ENCODE measurements at places on chromosomes 6 and 20.

GRCh38 chr6:127347178-127347577, 3.8 kb upstream of the ECHDC1 start:
- no peak for DNase-seq

GRCh38 chr6:100892116-100892515, 11.0 kb upstream of the ASCC3 start:
- no peak for DNase-seq

GRCh38 chr6:38183856-38184584, 364.5 kb downstream of the ZFAND3 start:
- no peak for DNase-seq

DNA sequence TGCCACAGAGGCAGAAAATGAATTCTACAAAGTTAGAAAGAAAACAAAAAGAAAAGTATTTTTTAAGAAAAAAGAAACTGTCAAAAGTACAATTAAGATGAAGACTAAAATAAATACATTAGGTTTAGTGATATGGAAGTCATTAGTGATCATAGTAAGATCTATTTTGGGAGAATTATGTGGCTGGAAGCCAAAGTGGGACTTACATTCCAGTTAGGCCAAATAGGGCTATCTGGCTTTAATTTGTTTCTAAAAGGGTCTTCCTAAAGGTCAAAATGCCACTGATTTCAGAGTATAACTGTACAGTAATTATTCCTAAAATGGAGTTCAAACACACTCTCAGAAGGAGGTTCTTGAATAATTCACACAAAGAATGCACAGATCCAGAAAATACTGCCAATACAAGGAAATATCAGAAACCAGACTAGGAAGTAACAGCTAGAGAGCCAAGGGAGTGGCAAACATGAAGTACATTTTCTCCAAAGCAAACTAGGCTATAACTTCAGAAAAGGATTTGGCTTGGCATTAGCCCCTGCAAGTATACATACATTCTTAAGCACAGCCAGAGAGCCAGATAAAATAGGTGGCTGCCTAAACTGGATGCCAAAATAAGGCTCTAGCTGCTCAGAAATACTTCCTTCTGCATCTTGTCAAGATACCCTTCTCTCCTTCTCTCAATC, 45.3 kb downstream of the PDSS2 start:
- DNase-seq: no peak

- no peak for DNase-seq
Measured at GRCh38 chr6:83838727-83839126, 14.4 kb upstream of the RIPPLY2 start.

DNA sequence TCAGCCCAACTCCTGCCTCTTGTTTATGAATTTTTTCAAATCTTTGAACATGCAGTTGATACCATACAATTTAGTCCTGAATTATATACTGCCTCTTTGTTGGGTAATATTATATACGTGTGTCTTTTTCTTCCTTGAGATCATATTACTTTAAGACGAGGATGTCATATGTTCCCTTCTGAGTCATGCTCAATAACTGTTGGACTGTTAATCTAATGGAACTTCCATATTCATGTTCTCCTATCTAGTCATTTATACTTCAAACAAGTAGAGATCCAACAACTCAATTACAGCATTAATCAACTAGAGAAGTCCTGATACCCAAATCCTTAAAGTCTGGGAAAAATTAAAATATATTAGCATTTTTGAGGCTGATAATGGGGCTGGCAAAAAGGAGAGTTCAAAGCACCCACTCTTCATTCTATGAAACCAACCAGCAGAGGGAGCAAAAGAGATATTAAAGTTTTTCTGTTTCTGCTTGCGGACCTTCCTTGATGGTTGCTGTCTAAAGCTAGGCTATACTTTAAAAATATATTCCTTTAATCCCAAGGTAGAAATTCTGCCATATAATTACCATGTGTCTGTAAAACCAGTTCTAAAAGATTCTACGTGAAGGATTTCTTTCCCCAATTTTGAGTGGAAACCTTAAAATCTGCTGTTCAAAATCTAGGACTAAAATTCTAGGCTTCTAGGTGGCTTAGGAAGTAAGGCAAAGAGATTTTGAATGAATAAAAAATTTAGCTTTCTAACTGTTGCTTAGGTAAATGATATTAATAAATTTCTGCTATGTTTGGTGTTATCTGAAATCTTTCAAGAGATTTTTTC, 498.9 kb downstream of the BCKDHB start:
- DNase-seq: no peak

DNA sequence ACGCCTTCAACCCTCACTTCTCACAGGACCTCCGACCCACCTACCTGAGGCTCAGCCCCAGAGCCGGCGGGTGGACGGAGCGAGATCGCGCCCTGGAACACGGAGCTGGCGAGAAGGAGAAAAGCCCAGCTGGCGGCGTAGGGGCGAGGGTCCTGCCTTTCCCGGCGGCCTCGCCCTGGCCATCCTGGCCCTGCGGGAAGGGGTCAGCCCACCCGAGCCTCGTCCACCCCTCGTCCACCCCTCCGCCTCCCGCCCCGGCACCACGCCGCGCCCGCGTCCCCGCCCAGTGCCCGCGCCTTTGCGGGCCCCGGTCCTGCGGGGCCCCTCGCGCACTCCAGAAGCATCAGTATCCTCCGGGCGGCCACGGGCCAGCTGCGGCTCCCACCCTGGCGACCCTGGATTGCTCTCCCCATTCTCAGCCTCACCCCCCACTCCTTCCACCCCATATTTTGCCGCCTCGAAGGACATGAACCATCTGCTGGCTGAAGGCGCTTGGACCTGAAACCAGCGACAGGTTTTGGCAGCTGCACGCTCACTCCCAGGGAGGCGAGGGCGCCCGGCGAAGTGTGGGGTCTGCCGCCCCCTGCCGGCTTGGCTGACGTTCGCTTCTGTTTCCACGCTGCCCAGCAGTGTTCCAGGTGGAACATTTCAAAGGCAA, 65.1 kb downstream of the PLG start:
- peak; percentile 34 for DNase-seq

GRCh38 chr6:170117111-170117972, 173.5 kb downstream of the DLL1 start:
- DNase-seq: no peak

GRCh38 chr20:21453690-21454089, 56.4 kb upstream of the NKX2-4 start:
- no peak for DNase-seq

DNA sequence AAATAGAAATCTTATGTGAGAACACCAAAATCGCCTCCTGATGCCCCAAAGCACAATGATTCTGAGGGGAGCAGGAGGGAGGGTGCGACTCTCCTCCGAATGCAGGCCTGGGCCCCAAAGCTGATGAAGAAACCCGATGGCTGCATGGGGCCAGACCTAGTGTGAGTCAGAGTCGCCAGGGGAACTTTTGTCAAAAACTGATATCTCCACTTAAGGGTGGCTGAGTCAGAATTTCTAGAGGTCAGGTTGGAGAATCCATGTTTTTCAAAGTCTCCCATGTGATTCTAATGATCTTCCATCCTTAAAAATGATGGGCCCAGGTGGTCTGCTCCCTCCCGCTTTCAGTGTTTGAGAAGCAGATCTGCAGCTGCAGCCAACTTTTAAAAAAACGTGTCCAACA, 172.8 kb downstream of the BACH2 start:
- peak; percentile 28 for DNase-seq

- no peak for DNase-seq
Measured at GRCh38 chr20:19486446-19486845, 271.6 kb upstream of the RIN2 start.

DNA sequence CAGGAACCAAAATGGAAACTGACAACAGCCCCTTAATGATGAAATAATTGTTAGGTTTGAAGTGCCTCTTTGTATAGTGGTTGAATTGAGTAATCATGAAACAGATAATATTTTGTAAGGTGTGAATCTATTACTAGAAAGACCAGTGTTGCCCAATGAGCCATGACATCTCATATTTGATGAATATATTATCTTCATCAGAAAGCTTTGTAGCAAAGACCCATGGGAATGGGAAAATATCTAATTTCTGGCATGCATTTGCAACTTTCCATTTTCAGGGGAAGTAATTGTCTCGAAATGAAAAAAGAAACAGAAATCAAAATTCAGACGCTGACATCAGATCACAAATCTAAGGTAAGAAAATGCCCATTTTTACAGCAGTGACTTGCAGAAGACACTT, 57.3 kb upstream of the LAMP5 start:
- DNase-seq: no peak

GRCh38 chr6:53752856-53753255, 41.9 kb upstream of the LRRC1 start:
- no peak for DNase-seq

DNA sequence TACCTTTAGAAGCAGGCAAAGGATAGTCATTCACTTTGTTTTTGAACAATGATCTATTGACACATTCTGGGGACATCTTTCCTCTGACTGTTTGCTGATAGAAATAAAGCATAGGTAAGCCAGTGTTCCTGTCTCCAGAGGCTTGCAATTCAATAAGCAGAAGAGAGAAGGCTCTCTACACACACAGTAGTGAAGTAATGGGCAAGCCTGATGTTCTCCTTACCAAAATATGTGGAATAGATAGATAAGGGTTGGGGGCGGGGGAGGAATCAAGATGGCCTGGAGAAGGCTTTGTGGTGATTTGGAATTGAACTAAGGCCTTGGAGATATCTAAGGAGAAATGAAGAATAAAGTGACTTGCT, 27.3 kb downstream of the PAQR8 start:
- no peak for DNase-seq

GRCh38 chr6:158781692-158782373, 37.3 kb downstream of the EZR start:
- no peak for DNase-seq

DNA sequence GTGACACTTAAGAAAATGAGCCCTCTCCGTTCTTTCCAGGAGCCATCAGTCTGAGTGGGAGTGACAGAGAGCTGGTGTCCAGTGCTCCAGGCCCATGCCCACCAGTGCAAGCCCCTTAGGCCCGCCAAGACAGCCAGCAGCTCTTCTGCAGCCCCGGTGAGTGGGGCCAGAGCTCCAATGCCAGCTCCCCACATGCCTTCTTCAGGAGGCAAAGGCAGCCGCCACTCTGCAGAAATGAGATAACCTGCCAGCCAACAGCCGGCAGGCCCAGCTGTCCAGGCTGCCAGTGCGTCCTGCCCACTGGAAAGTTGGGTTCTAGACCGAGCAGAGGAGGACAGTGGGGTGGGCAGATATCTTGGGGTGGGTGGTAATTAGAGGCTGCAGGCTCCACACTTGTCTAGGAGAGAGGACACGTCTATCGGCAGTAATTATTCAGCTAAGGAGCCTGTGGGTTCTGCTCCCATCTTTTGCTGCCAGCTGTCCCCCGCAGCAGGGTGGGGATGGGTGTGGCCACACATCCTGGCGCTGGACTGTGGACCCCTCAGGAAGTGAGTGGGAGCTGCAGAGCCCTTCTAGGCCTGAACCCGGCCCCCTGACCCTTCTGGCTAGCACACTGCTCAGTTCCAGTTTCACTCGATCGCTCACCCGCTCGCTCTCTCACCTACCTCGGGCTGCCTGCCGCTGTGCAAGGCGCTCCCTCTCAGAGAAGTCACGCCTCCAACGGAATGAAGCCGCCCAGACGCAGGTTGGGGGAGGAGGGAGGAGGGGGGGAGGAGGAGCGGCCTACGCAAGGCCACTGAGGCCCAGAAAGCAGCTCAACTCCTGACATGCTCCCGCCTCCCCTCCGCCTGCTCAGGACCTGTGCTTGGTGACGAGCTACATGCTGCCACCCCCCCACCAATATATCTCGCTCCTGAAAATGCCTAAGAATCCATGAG, 3.6 kb downstream of the GRM4 start:
- DNase-seq: no peak

- DNase-seq: no peak
Measured at GRCh38 chr6:30075094-30075789, at the start of gene RNF39. RNF39 (minus strand) TSS chr6:30075769; CDS start chr6:30075585, 184 bp downstream.

DNA sequence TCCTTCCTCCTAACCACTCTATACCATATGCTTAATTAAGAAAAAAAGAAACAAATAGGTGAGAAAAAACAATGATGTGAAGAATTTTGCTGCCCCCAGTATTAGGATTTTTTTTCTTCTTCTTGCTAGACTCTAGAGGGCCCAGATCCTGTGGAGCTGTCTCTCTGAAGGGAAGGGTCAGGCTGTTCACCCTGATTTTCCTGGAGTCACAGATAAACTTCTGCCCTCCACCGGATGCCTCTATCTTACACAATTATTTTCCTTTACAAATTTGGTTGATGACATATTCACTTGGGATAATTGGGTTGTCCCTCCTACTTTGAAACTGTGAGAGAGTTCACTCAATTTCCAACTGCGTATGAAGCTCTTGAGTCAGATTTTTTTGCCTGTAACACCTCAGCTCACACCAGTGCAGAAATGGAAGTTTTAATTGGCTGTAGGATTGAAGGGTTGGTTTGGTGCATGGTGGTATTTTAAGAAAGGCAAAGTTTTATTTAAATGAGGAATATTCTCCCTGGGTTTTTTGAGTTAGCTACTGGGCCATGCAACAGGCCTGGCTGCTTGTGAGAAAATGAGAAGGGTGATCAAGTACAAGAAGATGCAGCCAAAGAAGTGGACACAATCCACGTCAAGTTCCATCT, 73.7 kb upstream of the ESR1 start:
- DNase-seq: no peak

DNA sequence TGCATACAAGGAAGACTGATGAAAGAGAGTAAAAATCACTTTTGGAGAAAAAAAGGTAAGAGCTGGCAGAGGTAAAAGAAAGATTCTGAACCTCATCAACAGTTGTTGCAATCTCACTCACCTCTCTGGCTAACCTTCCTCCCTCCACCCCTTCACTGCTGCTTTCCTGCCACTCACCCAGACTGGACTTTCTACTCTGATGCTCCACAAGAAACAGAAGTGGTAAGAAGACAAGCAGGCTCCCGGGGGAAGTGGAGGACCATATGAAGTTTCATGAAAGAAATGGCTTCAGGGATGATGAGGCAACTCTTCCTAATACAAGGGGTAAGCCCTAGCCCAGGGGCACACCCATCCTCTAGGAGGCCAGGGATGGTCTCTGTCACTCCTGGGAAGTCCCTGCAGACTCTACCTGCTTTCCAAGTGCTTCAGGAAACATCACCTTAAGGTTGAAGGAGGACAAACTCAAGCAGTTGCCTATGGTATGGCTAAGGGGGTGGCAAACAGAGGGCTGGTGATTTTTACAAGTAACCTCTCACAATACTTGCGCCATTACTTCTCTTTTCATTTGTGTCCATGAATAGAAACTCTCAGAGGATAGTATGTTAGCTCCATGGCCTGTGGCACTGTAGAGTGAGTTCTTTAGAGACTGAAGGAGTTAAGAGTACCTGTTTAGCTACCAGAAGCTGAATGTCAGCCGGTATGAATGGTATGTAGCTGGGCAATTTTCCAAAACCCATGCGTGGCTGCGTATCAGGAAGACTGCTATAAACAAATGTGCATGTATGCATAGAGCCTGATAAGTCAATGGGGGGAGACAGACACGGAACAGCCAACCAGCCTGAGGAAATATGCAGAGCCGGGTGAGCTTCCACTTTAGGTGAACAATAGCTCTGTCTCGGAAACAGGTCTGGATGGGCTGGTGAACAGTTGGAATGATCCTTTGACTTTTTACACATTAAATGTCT, 112.0 kb downstream of the BACH2 start:
- no peak for DNase-seq

DNA sequence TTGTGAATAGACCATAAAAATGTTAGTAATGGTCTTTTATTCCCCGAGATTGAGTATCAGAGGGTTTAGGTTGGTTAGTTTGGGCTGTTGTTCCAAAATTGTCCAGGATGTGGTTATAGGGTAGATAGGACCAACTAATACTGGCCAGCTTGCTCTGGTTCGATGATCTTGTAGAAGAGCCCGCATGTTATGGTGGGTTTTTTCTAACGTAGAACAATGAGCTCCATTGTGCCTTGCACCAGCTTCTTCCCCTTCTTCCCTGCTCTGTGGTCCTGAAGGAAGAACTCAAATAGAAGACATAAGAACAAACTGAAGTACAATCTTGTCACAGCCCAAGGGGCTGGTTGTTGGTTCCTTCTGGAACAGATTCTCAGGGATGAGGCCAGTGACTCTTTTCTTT, 70.5 kb downstream of the RREB1 start:
- DNase-seq: no peak

GRCh38 chr6:157708933-157709332, 114.1 kb upstream of the SNX9 start:
- DNase-seq: no peak

Data from stimulated activated CD8-positive, alpha-beta memory T cell treated with anti-CD3 and anti-CD28 coated beads, Interleukin-2, amount 100 ng/mL, for 48 hours (primary cell).